ENCODE measurements at places on chromosomes 11 and 22.
A peak's percentile ranks its signal among the peaks of the same experiment; 100 is the strongest.

GRCh38 chr11:71992136-71992730 lies 6.5 kb upstream of the IL18BP start:
- DNase-seq = no peak

GRCh38 chr22:42202669-42203068 lies 67.8 kb downstream of the TCF20 start:
- DNase-seq = no peak

- no peak for DNase-seq
Observed at GRCh38 chr22:50625131-50625567, 2.8 kb downstream of the ARSA start.

GRCh38 chr11:106288057-106288456 lies 210.6 kb downstream of the AASDHPPT start:
- DNase-seq = no peak

GRCh38 chr11:69203381-69203780 lies 47.6 kb downstream of the SMIM38 start:
- DNase-seq = no peak

- DNase-seq = no peak
Observed at GRCh38 chr22:25566186-25566897, 1.9 kb downstream of the GRK3 start.

- no peak for DNase-seq
Observed at GRCh38 chr11:129637473-129637872, 178.2 kb upstream of the TMEM45B start.

DNA sequence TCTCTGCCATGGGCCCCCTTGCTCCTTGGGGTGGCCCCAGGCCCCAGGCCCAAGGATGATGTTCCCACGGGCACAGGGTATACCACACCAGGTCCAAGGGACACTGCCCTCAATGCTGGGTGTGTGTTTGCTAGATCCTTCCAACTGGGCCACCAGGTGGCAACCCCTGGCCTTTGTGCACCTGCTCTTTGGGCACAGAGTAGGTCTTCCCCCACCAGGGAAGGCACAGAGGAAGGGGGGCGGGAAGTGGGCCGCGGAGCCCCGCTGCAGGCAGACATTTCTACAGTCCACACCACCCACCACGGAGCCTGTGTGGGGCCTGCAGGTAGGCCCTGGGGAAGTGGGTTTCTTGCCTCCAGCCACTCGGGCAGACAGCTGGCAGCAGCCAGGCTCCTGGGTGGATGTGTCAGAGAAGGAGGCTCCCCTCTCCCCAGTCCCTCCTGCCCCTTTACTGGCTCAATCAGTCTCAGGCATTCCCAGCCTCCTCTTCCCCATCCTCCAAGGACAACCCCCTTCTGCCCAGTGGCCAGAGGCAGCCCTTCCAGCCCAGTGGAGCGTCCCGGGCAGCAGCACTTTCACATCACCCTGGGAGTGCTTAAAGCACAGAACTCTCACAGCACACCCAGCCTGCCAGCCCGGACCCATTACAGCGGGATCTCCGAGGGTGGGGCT lies 21.6 kb downstream of the MAFF start:
- DNase-seq = no peak

- no peak for DNase-seq
Observed at GRCh38 chr22:17102297-17102667, 17.5 kb downstream of the IL17RA start.

DNA sequence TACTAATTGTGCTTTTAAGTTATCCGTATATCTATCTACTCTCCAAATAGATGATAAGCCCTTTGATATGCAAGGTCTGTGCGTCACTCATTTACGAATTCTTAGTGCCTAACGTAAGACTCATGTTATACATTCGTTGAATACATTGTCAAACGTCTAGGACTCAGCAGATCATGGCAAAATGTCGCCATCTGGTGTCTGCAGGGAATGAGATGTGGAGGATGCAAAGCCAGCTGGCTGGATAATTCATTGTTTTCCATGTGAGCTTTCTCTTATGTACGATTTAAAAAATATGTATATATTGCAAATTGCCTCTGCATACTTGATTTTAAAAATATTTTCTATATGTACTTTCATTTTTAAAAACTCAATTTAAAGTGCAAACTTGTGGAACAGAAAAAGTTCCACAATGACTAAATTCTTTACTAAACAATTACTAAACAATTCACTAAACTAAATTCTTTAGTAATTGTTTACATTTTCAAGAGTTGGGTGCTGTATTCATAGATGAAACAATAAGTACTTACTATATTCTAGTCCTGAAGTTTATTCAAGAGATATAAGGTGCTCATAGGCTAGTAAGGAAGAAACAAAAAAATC lies 33.8 kb downstream of the ZNF202 start:
- peak; percentile 48 for DNase-seq

DNA sequence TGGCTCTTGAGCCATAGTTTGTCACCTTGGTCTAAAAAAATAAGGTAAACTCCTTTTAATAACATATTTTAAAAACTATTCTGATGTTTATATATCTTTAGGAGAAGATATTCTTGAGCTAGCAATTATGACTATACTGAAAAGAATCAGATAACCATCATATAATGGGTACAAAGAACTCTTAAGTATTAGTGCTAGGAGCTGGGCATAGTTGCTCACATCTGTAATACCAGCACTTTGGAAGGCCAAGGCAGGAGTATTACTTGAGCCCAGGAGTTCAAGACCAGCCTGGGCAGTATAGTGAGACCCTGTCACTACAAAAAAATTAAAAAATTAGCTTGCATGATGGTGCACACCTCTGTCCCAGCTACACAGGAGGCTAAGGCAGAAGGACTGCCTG lies 54.0 kb upstream of the B3GNT6 start:
- DNase-seq = no peak

DNA sequence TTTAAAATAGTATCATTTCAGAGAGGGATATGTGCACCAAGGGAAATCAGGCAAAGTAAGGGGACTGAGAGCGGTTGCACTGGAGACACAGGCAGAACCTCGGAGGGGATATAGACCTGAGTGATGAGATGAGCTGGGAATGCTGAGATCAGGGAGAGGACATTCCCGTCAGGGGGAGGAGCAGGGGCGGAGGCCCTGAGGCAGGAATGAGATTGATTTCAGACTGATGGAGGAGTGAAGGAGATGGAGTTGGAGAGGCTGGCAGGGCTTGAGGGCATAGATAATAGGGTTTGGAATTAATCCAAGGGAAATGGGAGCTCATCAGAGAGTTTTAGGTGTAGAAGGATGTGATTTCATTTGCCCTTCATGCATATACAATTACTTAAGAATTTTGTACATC lies 13.2 kb downstream of the CD6 start:
- no peak for DNase-seq

GRCh38 chr11:113484223-113484622 lies 9.0 kb upstream of the DRD2 start:
- no peak for DNase-seq

DNA sequence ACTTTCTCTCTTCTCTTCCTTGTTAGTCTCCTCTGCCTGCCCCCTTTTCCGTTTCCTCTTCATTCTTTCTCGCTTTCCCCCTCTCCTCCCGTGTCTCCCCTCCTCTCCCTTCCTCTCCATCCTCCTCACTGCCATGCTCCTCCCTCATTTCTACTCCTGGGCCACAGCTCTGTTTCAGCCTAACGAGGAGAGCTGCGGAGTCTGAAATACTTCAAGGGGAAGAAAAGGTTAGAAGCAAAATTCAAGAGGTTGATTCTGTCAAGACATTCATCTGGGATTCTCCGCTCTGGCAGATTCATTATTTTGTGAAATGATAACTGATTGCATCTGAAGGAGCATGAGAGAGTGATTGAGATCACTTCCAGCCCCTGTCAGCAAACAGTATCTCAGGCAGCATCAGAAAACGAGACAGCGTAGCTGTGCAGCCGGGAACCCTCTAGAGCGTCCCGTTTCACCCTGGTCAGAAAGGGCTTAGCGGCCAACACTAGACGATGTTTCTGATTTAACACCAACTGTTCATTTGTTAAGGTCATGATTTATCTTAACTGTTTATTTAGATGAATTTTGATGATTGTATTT lies 279.3 kb upstream of the B3GAT1 start:
- DNase-seq = no peak

DNA sequence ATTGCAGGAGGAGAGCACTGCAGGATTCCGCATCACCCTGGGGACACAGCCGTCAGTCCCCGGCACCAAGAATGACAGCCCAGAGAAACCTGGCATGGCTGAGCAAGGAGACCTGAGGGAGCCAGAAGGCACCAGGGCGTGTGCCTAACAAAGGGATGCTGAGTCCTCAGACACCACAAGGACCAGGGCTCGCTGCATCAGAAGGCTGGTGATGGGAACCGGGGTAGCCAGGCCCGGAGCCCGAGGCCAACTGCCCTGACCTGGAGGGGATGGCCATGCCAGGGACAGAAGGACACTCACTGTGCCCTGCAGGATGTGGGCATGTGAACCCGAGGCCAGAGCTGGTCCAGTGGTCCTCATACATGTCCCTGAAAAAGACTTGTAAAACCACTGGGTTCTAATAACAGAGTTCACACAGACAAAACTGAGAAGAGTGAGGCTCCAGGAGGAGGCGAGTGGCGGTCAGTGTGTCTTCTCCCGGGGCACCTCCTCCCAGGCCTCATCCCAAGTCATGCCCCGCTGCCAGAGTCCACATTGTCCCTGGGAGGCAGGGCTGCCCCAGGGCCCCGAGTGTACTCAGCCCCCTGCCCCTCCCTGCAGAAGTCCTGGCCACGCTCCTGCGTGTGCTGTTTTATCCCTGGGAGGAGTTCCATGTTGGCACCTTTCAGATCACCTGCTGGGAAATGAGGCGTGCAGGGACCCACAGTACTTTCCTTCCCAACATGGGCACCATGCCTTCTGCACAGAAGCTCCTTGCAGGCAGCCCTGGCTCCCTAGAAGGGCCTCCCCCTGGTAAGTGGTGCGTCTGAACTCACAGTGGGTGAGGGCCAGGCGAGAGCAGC lies 42.5 kb downstream of the TBX1 start:
- no peak for DNase-seq

DNA sequence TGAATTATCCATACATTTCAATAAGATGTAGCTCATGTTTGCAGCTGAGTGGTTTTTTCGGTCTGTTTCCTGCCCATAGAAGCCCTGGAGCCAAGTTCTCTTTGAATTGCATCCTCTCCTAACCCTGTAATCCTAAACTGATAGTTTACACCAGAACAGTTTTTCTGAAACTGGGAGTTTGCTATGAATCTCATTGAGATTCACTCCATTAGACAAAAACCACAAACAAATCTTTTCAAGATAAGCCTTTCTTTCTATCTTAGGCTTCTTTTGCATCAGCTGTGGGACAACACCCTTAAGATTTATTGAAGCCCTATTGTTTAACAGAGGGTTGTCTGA lies 324.8 kb downstream of the DYNC2H1 start:
- DNase-seq = no peak

DNA sequence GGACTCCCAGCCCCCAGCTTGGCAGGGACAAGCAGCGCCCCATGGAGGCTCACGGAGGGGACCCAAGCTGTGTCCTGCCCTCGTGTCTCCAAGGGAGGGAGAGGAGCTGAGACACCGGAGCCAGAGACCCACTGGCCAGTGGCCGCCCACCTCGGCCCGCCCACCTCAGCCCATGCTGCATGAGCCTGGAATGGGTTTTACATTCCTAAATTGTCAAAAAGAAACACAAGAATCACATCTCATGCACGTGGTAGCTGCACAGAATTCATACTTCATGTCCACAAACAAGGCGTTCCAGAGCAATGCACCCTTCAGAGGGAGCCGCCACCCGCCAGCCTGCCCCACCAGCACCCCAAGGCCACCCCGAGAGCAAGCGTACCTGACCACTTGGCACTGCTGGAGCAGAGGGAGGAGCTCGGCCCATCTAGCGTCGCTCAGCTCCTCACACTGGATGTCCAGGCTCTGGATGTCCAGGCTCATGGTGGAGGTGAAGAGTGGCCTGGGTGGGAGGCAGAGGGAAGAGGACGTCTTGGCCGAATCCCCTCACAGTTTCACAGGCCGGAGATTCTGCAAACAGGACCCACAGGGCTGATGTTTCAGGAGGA lies 5.3 kb downstream of the RNH1 start:
- DNase-seq = no peak

- DNase-seq = peak; percentile 39
Observed at GRCh38 chr11:11816511-11817314, 25.1 kb upstream of the USP47 start.
